Caco-2 (cell line): ENCODE measurements at places on chromosomes 1 and 21.

DNA sequence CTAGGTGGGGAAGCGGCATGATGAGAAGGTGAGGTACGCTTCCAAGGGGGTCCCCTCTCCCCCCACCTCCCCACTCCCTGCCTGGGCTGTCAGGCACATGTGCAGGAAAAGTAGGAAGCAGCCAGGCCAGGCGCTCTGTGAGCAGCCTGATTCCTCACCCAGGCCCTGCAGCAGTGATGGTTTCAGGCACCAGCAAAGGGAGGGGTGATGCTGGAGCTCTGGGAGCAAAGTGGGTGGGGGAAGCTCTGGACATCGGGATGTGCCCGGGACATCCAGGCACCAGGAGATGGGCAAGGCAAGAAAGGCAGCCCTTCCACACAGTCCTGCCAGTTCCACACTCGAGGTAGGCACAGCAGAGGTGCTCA lies 106.1 kb downstream of the CRYAA start:
- H3K27me3 ChIP-seq, result no peaks in the 10 kb centered on the region
- no peaks in the 10 kb centered on the region for H3K36me3 ChIP-seq
- peaks cover 22% of the 10 kb centered on the region for H3K4me1 ChIP-seq
- no peak overlapping the region for H3K27ac ChIP-seq
- H3K4me3 ChIP-seq, result no peak overlapping the region

DNA sequence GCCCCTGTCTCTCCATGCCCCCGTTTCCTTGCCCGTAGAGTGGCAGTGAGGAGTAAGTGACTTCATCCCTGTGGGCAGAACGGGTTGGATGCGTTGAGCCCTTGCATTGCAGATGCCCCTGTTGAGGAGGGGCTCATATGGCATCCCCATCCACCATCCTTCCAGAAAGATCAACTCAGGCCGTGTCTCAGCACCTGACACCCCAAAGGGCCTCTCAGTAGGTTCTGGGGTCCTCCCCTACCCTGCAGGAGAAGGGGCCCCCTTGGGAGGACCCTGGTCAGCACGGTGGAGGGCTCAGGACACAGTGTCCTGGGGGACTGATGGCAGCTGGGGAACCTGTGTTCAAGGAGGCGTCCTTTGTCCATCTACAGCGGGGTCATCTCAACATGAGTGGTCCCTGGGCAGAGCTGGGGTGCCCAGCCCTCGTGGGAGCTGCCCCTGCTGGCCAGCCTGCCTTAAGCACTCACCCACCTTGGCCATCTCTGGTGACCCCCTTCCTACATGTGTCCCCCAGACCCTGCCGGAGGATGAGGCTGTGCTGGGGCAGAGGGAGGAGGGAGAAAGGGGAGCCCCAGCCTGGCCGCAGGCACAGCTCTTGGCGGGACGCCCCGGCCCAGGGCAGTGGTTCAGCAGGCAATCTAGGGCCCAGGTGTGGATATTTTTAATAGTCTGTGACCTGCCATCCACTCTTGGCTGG lies 48.2 kb upstream of the ACTRT2 start:
- no peak overlapping the region for H3K4me3 ChIP-seq
- H3K27me3 ChIP-seq, result no peaks in the 10 kb centered on the region
- H3K36me3 ChIP-seq, result no peaks in the 10 kb centered on the region
- no peaks in the 10 kb centered on the region for H3K4me1 ChIP-seq

- no peak for DNase-seq
- no peak overlapping the region for H3K4me3 ChIP-seq
- H3K27ac ChIP-seq, result no peak overlapping the region
- no peaks in the 10 kb centered on the region for H3K36me3 ChIP-seq
These were observed 519.0 kb downstream of the LTN1 start for GRCh38 chr21:28473530-28474220.

GRCh38 chr1:209612646-209613399 lies 29.3 kb downstream of the CAMK1G start:
- H3K4me1 ChIP-seq, result peaks cover 14% of the 10 kb centered on the region
- H3K36me3 ChIP-seq, result peaks cover 4% of the 10 kb centered on the region
- H3K27me3 ChIP-seq, result no peaks in the 10 kb centered on the region
- H3K27ac ChIP-seq, result no peak overlapping the region
- DNase-seq, result no peak
- no peak overlapping the region for H3K4me3 ChIP-seq

DNA sequence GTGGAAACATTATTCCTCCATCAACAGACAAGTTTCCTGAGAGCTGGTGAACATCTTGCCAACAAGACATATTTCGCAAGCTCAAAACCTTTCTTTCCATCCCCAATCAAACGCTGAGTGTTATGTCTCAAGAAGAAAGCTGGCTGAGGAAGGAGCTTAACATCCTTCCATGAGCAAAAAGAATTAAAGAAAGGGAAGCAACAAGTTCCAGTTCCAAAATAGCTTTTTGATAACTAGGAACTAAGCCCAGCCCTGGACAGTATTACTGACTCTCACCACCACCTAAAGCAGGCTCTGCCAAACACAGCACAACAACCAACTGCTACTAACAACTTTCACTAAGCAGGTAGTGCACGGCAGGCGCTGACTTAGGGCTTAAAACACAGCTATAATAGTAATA lies 50.2 kb downstream of the CAPZB start:
- H3K4me3 ChIP-seq, result no peak overlapping the region
- no peak overlapping the region for H3K27ac ChIP-seq

GRCh38 chr1:84847253-84848250 lies 45.5 kb downstream of the LPAR3 start:
- no peaks in the 10 kb centered on the region for H3K4me1 ChIP-seq
- no peak for DNase-seq
- no peak overlapping the region for H3K27ac ChIP-seq
- no peak overlapping the region for H3K4me3 ChIP-seq
- no peaks in the 10 kb centered on the region for H3K36me3 ChIP-seq

- H3K27me3 ChIP-seq, result no peaks in the 10 kb centered on the region
- no peak for DNase-seq
- H3K4me1 ChIP-seq, result no peaks in the 10 kb centered on the region
- no peaks in the 10 kb centered on the region for H3K36me3 ChIP-seq
These were observed at the start of gene SHCBP1L for GRCh38 chr1:182952677-182953444. Gene SHCBP1L, minus strand, starts transcription at chr1:182953166. Its CDS starts 33 bp downstream, at chr1:182953133.

DNA sequence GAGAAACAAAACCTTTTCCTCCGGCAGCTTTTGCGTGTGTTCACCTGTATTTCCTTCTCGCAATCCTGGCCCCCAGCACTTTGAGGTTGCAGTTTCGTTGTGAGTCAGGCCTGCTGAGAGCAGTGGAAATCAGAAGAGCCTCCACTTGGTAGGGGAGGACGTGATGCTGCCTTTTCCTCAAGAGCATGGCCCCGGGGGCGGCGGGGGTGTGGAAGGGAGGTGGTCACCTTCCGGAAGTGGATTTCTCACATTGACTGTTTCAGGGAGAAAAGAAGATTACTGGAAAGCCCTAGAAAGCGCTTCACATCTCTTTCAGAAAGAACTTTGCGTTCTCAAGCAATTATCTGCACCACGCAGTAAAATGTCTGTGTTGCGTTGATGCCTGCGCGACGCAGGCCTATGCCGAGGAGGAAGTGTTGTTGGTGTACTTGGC lies 12.2 kb upstream of the IL10 start:
- H3K36me3 ChIP-seq, result no peaks in the 10 kb centered on the region
- H3K4me1 ChIP-seq, result peaks cover 8% of the 10 kb centered on the region
- H3K4me3 ChIP-seq, result no peak overlapping the region

DNA sequence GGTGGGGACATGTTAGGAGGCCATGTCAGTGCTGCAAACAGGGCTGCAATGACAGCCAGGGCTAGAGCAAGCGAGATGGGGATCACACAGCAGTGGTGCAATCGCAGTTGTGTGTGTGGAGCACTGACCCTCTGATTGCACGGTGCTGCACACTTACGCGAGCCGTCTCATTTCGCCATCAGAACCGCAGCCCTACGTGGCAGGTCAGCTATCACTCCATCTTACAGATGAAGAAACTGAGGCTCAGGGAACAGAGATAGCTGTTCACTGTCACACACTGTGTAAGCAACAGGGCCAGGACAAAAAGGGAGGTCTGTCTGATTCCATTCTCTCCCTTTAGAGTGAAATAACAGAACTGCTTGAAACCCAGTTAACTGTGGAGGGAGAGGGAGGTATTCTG lies 104.8 kb upstream of the SLC45A1 start:
- H3K36me3 ChIP-seq, result no peaks in the 10 kb centered on the region
- no peak overlapping the region for H3K4me3 ChIP-seq
- no peaks in the 10 kb centered on the region for H3K27me3 ChIP-seq

- peak; percentile 17 for DNase-seq
- no peaks in the 10 kb centered on the region for H3K27me3 ChIP-seq
- peaks cover 55% of the 10 kb centered on the region for H3K4me1 ChIP-seq
- H3K4me3 ChIP-seq, result no peak overlapping the region
- H3K36me3 ChIP-seq, result no peaks in the 10 kb centered on the region
- no peak overlapping the region for H3K27ac ChIP-seq
These were observed 36.0 kb upstream of the ABCD3 start for GRCh38 chr1:94382201-94382600.

DNA sequence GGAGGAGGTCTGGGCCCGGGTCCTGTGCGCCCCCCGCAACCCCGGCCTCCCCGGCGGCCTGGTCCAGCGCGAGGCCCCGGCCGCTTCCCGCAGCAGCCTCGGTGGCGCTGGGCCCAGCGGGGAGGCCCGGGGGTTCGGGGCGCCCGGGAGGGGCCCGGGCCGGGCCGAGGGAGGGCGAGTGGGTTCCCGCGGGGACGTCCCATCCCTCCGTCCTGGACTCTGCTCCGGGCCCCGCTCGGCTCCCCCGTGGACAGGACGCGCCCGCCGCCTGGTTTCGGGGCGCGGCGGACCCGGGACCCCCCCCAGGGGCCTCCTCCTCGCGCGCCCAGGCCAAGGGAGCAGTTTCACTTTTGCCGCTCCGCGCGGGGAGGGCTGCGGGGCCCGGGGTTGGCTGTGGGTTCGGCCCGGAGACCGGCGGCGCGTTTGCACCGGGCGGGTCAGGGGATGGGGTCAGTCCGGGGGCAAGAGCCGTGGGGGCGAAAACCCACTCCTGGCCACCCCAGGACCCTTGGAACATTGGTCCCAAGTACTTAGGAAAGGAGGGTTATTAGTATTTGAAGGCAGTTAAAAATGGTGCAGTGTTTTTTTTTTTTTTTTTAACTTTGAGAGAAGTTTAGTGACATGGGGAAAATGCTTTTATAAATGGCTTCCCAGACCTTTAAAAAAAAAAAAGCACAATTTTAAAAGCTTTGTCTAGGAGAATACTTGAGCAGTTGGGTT lies 677 bp downstream of the AGPAT3 start:
- peaks cover 12% of the 10 kb centered on the region for H3K4me1 ChIP-seq
- H3K36me3 ChIP-seq, result no peaks in the 10 kb centered on the region
- peak; percentile 46 for DNase-seq
- H3K4me3 ChIP-seq, result peak overlapping the region; percentile 90

GRCh38 chr1:116891396-116892079 lies 18.2 kb upstream of the PTGFRN start:
- no peaks in the 10 kb centered on the region for H3K36me3 ChIP-seq
- no peak overlapping the region for H3K27ac ChIP-seq
- no peak for DNase-seq
- H3K4me1 ChIP-seq, result no peaks in the 10 kb centered on the region
- no peaks in the 10 kb centered on the region for H3K27me3 ChIP-seq

GRCh38 chr1:147505568-147505967 lies 35.7 kb upstream of the BCL9 start:
- H3K27me3 ChIP-seq, result no peaks in the 10 kb centered on the region
- peaks cover 5% of the 10 kb centered on the region for H3K4me1 ChIP-seq
- H3K27ac ChIP-seq, result no peak overlapping the region
- no peak overlapping the region for H3K4me3 ChIP-seq
- no peaks in the 10 kb centered on the region for H3K36me3 ChIP-seq
- DNase-seq, result no peak

GRCh38 chr1:92872719-92873118 lies 40.9 kb downstream of the RPL5 start:
- H3K27ac ChIP-seq, result no peak overlapping the region
- H3K4me3 ChIP-seq, result no peak overlapping the region
- no peaks in the 10 kb centered on the region for H3K36me3 ChIP-seq
- peaks cover 7% of the 10 kb centered on the region; the same call in 1 of the 2 replicates for H3K4me1 ChIP-seq
- H3K27me3 ChIP-seq, result no peaks in the 10 kb centered on the region

DNA sequence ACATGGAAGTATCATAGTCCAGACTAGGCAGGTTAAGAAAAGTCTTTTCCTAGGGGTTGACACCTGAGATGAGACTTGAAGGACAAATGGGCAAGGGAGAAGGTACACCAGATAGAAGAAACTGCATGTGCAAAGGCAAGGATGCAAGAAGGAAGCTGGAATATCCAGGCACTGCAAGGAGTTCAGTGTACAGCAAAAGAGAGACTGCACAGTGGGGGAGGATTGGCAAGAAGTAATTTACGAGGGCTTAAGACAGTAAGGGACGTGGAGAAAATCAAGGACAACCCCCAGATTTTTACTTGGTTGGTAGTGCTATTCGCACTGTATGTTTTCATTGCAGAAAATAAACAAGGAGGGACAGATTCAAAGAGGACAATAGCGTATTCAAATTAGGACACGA lies 58.5 kb downstream of the DNM3 start:
- no peaks in the 10 kb centered on the region for H3K36me3 ChIP-seq
- H3K27ac ChIP-seq, result no peak overlapping the region
- no peak overlapping the region for H3K4me3 ChIP-seq
- no peaks in the 10 kb centered on the region for H3K27me3 ChIP-seq
- DNase-seq, result no peak

GRCh38 chr1:179937668-179938254 lies 16.8 kb upstream of the CEP350 start:
- H3K4me1 ChIP-seq, result no peaks in the 10 kb centered on the region
- peaks cover 2% of the 10 kb centered on the region; the same call in 1 of the 2 replicates for H3K27me3 ChIP-seq
- H3K36me3 ChIP-seq, result no peaks in the 10 kb centered on the region
- no peak for DNase-seq
- H3K4me3 ChIP-seq, result no peak overlapping the region

DNA sequence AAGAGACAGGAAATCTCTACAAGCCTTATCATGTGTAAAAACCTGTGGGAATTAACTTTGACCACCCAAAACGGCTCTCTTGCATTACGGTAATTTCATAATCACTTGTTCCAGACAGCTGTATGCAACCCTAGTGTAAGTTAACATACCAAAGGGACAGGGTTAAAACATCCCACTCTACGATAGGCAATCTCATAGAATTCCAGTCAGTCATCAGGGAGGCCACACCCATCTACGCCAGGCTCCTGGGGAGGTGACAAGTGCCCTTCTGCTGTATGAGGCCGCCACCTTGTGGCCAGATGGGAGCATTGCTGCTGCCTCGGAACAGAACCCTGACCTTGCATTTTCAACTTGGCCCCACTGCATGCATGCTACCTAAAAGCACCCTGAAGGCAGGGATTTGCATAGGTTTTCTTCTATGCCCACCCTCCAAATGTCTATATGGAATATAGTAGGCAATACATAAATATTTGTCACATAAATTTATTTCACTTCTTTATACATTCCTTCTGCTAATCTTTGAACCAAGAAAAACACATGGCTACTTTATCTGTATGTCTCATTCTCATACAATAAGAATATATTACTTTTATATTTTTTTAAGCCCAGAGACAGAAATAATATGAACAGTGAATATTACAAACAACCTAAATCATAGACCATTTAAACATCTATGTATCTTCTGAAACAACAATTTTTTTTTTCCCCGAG lies 12.6 kb downstream of the HSF2BP start:
- DNase-seq, result peak; percentile 93
- H3K36me3 ChIP-seq, result no peaks in the 10 kb centered on the region; the same call in 1 of the 2 replicates
- H3K27ac ChIP-seq, result peak overlapping the region; percentile 87
- H3K4me3 ChIP-seq, result no peak overlapping the region
- H3K4me1 ChIP-seq, result peaks cover 24% of the 10 kb centered on the region
